ENCODE measurements at places on chromosomes 6 and 20. TPM values are rescaled to one million over a fixed set of nuclear protein-coding genes. Genes with fewer than 3 reads are reported as not detected.
A peak's percentile ranks its signal among the peaks of the same experiment; 100 is the strongest.

DNA sequence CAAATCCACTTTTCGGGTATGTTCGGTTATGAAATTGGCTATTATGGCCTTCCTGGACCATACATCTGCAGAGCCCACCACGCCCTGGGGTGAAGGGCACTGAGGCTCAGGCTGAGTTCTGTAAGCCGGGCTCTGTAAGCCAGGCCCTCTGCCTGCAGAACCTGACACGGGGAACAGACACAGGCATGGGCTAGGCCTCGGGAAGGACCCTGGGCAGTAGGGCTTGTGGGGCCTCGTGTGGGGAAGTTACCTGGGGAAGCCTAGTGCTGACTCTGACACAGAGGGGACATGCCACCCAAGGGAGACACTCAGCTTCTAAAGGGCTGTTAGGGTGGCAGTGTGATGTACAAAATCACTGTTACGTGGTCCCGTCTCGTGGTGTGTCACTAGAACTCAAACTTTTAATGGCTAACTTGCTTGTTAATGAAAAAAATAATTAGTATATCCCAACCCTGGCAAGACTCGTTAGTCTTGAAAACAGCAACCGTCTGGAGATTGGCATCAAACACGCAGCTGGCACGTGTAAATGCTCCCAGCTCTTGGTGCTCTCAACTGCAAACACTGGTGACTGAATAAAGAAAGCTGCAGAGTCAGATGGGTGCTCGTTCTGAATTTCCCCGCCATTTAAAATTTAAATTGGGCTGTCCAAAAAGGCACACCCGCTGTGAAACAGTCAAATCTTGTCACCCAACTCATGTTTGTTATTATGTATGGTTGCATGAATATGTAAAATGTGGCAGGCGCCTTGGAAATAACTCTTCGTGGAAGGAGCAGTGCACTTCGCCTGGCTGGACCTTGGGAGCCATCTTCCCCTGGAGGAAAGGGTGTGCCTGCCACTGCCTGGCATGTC is 23.6 kb upstream of the TCFL5 start:
- no peaks in the 10 kb centered on the region for H3K4me1 ChIP-seq
- H3K4me3 ChIP-seq: no peak overlapping the region
- peaks cover 18% of the 10 kb centered on the region for H3K36me3 ChIP-seq
- no peaks in the 10 kb centered on the region for H3K27me3 ChIP-seq

- no peak overlapping the region for H3K27ac ChIP-seq
- H3K4me3 ChIP-seq: no peak overlapping the region
- no peak for DNase-seq
- no peaks in the 10 kb centered on the region for H3K36me3 ChIP-seq
Measured at GRCh38 chr6:106077170-106077569, 9.0 kb upstream of the PRDM1 start.

- H3K27me3 ChIP-seq: peaks cover 2% of the 10 kb centered on the region
- no peaks in the 10 kb centered on the region for H3K4me1 ChIP-seq
- H3K4me3 ChIP-seq: no peak overlapping the region
- no peak for DNase-seq
- no peaks in the 10 kb centered on the region for H3K36me3 ChIP-seq
Measured at GRCh38 chr20:61915101-61915500, 150.6 kb downstream of the TAF4 start.

DNA sequence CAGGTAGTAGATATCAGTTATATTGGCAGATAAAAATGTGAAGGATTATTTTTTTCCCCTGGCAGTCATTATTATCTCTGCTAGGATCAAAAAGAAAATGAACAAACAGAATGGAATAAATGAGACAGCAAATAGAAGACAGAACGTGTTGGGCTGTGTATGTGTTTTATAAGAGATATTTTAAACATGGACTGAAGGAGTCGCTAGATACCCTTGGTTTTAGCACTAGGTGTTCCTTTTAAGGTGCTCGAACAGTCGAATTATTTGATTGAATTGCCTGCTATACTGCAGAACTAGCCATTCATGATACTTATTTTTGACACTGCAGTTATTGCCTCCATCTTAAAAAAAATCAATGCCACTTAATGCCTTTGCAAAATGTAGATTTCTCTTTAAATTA is 3.7 kb downstream of the GRIK2 start:
- H3K36me3 ChIP-seq: peaks cover 3% of the 10 kb centered on the region
- H3K27me3 ChIP-seq: peaks cover 54% of the 10 kb centered on the region
- H3K4me1 ChIP-seq: no peaks in the 10 kb centered on the region
- no peak overlapping the region for H3K4me3 ChIP-seq
- no peak for DNase-seq
- no peak overlapping the region for H3K27ac ChIP-seq

GRCh38 chr6:14462135-14462534 is 344.6 kb downstream of the CD83 start:
- H3K4me1 ChIP-seq: no peaks in the 10 kb centered on the region
- H3K4me3 ChIP-seq: no peak overlapping the region
- H3K27ac ChIP-seq: no peak overlapping the region

DNA sequence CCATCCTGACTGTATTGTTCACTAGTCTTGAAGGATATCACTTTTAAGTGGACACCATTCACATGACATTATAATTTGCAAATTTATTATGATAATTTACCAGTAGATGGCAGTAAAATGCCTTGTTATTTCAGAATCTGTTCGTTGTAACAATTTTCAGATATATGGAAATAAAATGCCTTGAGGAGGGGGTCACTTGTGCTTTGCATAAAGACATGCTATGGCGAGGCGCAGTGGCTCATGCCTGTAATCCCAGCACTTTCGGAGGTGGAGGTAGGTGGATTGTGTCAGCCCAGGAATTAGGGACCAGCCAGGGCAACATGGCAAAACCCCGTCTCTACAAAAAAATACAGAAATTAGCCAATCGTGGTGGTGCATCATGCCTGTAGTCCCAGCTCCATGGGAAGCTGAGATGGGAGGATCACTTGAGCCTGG is 9.0 kb upstream of the NCOA6 start:
- H3K36me3 ChIP-seq: no peaks in the 10 kb centered on the region
- peak overlapping the region; percentile 42 for H3K27ac ChIP-seq
- H3K27me3 ChIP-seq: peaks cover 10% of the 10 kb centered on the region

GRCh38 chr20:40957265-40957760 is 71.3 kb upstream of the TOP1 start:
- no peak overlapping the region for H3K4me3 ChIP-seq
- peaks cover 6% of the 10 kb centered on the region for H3K27me3 ChIP-seq
- H3K27ac ChIP-seq: no peak overlapping the region
- no peak for DNase-seq
- no peaks in the 10 kb centered on the region for H3K36me3 ChIP-seq

- no peak overlapping the region for H3K27ac ChIP-seq
- no peaks in the 10 kb centered on the region for H3K36me3 ChIP-seq
- DNase-seq: no peak
- H3K4me3 ChIP-seq: no peak overlapping the region
- no peaks in the 10 kb centered on the region for H3K4me1 ChIP-seq
- no peaks in the 10 kb centered on the region for H3K27me3 ChIP-seq
Measured at GRCh38 chr20:21681234-21681921, 24.1 kb upstream of the PAX1 start.

DNA sequence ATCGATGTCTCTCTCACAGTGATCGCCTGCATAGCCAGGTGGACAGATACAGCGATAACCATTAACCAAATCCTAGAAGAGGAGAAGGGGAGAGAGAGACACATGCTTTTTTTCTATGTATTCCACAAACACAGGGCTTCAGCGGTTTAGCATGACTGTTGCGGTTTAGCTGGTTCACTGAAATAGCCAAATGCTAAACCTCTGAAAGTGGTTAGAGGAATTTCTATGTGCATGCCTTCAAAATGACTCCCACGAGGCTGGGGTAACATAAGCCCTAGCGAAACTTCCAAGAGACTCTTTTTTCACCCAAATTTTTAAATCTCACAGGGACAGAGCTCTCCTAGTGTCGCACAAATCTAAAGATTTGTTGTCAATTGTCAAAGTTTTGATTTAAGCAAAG is 25.1 kb downstream of the JAG1 start:
- H3K27ac ChIP-seq: no peak overlapping the region
- no peaks in the 10 kb centered on the region for H3K4me1 ChIP-seq
- H3K4me3 ChIP-seq: no peak overlapping the region
- peaks cover 7% of the 10 kb centered on the region for H3K27me3 ChIP-seq
- no peak for DNase-seq

GRCh38 chr6:50925548-50925947 is 106.9 kb downstream of the TFAP2B start:
- no peaks in the 10 kb centered on the region for H3K36me3 ChIP-seq
- no peaks in the 10 kb centered on the region for H3K4me1 ChIP-seq
- no peak overlapping the region for H3K4me3 ChIP-seq

- no peak overlapping the region for H3K4me3 ChIP-seq
- peaks cover 90% of the 10 kb centered on the region for H3K4me1 ChIP-seq
- H3K27ac ChIP-seq: peak overlapping the region; percentile 78
- peaks cover 73% of the 10 kb centered on the region for H3K36me3 ChIP-seq
Measured at GRCh38 chr6:139173172-139173571, 38.3 kb downstream of the HECA start.

DNA sequence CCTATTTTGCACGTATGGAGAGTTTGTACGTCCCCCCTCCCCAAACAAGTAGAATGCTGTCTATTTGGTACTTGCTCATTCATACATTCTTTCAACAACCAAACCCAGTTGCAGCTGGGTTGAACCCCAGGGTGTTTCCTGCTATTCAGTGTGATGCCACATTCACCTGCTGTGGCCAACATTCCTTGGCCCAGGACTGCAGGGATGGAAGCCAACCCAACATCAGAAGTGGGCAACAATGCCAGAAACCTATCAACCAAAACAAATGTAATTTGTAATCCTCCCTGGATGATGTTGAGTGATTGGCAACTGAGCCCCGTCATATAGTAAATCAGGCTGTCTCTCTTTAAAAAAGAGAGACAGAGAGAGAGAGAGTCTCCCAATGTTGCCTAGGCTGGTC is 8.9 kb downstream of the NT5E start:
- peaks cover 23% of the 10 kb centered on the region for H3K27me3 ChIP-seq
- peaks cover 32% of the 10 kb centered on the region for H3K4me1 ChIP-seq
- H3K4me3 ChIP-seq: no peak overlapping the region
- no peak for DNase-seq

DNA sequence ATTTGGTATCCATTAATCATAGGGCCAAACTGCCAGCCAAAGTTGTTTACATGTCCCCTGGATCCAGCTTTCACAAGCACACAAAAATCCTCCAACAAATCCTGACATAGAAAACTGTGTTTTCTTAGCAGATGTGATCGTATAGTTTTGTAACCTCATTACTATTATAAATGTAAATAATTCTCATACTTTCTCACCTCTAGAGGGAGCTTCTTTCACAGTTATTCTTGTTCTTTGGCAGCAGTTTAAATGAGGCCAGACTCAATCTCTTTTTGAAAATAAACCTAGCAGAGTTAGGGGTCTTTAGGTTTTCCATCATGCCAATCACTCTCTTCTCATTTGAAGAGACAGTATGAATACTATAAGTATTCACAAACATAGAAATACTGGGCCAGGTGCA is 17.0 kb upstream of the ZNF318 start:
- H3K36me3 ChIP-seq: no peaks in the 10 kb centered on the region
- peaks cover 55% of the 10 kb centered on the region for H3K4me1 ChIP-seq
- H3K27ac ChIP-seq: no peak overlapping the region
- no peaks in the 10 kb centered on the region for H3K27me3 ChIP-seq

GRCh38 chr6:129577691-129578090 is 132.3 kb downstream of the ARHGAP18 start:
- H3K36me3 ChIP-seq: no peaks in the 10 kb centered on the region
- H3K4me3 ChIP-seq: no peak overlapping the region
- no peak overlapping the region for H3K27ac ChIP-seq
- no peaks in the 10 kb centered on the region for H3K27me3 ChIP-seq

- no peaks in the 10 kb centered on the region for H3K36me3 ChIP-seq
- H3K4me1 ChIP-seq: no peaks in the 10 kb centered on the region
- no peak for DNase-seq
- H3K27ac ChIP-seq: no peak overlapping the region
Measured at GRCh38 chr6:129786548-129786947, 74.6 kb downstream of the TMEM244 start.

- H3K27me3 ChIP-seq: peaks cover 6% of the 10 kb centered on the region
- DNase-seq: no peak
- no peak overlapping the region for H3K4me3 ChIP-seq
- no peaks in the 10 kb centered on the region for H3K36me3 ChIP-seq
Measured at GRCh38 chr6:163169521-163169920, 245.0 kb upstream of the QKI start.

GRCh38 chr6:151807513-151808370 is at the start of gene ESR1:
TSS of gene ESR1 (plus strand) at chr6:151807682. CDS start at chr6:151807913, 231 bp downstream.
- peaks cover 26% of the 10 kb centered on the region for H3K27me3 ChIP-seq
- DNase-seq: peak; percentile 22
- H3K36me3 ChIP-seq: no peaks in the 10 kb centered on the region
- no peak within 1 kb of the TSS for H3K27ac ChIP-seq
- peak within 1 kb of the TSS; percentile 68 for H3K4me3 ChIP-seq

DNA sequence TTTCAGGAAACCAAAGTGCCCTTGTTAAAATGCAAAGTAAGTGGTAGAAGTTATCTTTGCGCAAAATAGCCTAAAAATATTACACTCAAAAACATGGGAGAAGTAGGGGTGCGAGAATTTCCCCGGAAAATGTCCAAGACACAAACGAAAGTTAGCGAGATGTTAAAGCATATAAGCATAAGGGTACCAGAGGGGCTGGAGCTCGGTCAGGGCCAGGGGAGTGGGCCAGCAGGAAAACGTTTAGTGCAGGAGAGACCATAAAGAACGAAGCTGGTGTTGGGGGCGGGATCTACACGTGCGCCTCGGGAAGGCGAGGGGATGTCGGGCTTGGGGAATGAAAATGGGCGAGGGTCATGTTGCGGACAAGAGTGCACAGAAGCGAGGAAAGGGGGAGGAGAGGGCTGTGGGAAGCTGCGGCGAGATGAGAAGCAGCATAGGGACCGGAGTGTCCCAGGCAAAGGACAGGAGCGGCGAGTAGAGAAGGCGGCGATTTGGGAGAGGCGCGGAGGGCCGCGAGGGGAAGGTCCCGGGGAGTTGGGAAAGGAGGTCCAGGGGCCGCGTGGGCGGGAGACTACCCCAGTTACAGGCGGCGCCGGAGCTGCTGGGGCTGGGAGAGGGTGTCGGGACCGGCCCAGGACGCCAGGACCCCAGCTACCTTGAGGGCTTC is 600 bp downstream of the XPO5 start:
- H3K4me1 ChIP-seq: peaks cover 57% of the 10 kb centered on the region
- H3K4me3 ChIP-seq: peak overlapping the region; percentile 97
- H3K36me3 ChIP-seq: peaks cover 44% of the 10 kb centered on the region
- no peaks in the 10 kb centered on the region for H3K27me3 ChIP-seq
- DNase-seq: peak; percentile 59

Gene DACT2
- total RNA-seq: not detected

Gene HTR1B
- not detected for total RNA-seq

Gene NUS1
- total RNA-seq: 33.6 TPM

Gene SPATA25
- total RNA-seq: 0.50 TPM

Gene ADGRG6
- total RNA-seq: 0.55 TPM

Gene CFAP61
- not detected for total RNA-seq

Gene PNPLA1
- not detected for total RNA-seq

Gene PPP1R3G
- total RNA-seq: not detected
